ENCODE measurements at places on chromosomes 11 and 22.

DNA sequence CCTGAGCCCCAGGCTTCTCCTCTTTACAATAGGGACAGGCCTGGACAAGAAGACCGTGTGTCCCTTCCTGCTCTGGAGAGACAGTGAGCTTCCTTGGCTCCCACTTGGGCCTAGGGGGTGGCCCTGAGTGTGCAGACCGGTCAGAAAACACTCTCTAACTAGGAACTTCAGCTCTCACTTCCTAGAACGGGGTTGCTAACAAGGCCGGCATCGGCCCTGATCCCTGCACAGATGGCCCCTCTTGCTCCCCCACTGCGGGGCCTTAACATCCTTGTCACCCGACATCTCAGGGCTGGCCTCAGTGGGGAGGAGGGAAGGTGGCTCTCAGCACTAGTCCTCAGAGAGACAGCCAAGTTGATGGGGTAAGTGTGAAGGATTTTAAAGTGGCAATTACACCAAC is 406.9 kb downstream of the CTTN start:
- DNase-seq: no peak

DNA sequence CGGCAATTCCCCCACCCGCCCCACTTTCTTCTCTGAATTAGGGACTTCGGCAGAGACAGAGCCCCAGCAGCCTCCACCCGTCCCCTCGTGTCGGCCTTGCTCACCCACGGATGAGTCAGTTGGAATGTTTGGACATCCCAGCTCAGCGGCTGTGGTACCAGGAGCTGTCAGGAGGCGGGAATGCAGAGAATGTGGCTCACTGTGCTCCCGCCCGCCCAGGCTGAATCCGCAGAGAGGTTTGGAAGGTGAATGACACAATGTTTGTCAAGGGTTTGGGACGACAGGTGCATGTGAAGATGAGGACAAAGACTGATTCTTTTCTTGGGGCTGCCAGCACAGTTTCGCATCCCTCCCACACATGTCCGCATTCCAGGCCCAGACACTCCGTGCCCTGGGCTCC is 39.6 kb downstream of the LIF start:
- DNase-seq: no peak

DNA sequence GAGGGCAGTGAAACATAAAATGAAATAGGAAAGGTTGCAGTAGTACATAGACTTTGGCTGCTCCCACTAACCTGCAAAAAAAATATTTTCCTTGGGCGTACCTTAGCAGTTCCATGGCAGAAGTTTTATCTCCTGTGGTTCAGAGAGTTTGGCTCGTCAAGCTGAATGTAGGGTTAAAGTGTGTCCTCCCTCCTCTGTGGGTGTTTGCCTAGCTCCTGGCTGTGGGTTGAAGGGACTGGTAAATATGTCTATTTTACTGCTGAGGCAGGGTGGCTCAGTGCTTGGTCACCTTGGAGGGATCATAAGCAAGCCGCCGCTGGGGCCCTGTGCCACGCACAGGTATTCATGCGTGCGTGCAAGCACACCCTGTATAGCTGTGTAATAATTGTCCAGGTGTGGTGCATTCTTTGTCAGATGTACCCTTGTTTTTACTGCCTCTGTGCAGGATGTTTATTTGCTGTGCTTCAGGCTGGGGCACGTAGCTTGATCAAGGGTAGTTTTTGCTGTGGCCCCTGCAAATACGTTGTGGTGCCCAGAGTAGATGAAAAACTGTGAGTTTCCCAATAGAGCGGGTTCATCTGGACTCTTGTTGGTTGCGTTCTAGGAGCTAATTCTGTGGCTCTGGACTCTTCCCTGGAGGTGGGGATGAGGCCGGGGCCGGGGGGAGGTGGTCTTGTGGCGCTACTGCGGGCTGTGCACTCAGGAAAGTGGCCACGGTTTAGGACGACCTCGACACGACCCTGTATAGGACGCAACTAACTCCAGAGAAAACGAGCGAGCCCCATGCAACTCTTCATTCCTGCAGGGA is 732 bp upstream of the SORL1 start:
- no peak for DNase-seq

- no peak for DNase-seq
These were observed 406.0 kb downstream of the TBC1D22A start for GRCh38 chr22:47168441-47168840.

GRCh38 chr11:114713756-114714155 is 35.4 kb downstream of the NXPE2 start:
- DNase-seq: no peak

All from stimulated activated CD4-positive, alpha-beta T cell treated with anti-CD3 and anti-CD28 coated beads, TNF-alpha, amount 100 ng/mL, for 1 hour (primary cell).